ENCODE measurements at places on chromosomes 2 and 18.

DNA sequence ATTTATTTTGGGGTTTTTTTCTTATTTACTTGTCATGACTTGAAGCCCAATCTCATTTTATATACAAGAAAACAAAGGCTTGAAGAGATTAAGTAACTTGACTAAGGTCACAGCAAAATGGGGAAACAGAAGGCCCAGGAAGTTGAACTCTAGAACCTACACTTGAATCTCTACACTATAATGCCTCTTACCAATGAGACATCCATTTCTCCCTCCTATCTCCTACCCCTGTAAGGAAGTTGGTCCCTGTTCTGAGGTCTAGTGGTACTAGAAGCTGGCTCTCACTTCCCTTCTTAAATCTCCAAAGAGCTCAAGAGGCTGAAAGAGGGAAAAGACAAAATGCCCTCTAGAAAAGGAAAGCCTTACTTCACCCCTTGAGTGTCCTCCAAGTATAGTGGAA is 25.5 kb upstream of the IHH start:
- DNase-seq, result no peak

- no peak for DNase-seq
These were observed 155.1 kb downstream of the RND3 start for GRCh38 chr2:150332383-150332782.

GRCh38 chr2:168538534-168538933 is 82.5 kb downstream of the CERS6 start:
- no peak for DNase-seq

DNA sequence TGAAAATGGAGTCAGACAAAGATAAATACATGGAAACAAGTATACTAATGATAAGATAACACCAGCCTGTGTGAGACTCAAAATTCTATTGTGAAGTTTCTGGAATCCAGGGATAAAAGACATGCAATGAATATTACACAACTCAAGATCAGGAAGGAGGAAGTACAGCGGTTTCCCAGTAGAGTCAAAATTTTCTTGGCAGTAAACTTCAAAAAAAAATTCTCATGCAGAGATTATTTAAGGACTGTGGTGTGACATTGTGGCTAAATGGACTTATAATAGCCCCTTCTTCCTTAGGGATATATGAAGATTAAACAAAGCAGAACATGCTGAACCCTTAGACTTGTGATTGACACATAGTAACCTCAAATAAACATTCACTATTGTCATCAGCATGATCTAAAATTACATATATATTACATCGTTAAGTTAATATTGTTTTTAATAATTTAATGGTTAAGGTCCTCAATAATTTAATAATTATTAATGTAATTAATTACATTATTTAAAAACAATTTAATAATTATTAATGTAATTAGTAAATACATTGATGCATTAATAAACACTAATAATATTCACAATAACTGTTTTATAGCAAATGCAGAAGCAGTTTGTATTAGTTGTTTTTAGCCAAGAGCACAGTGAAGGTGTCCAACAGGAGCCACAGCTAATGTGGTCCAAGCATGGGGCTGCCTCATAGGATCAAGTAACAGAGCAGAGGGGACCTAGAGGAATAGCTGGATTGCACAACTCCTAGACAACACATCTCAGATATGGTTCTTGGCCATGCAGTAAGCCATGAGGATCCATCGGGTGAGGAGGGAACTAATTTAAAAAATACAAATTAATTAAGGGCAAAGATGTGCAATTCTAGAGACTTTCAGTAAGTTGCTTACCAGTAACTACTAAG is 77.3 kb downstream of the POLE4 start:
- no peak for DNase-seq

DNA sequence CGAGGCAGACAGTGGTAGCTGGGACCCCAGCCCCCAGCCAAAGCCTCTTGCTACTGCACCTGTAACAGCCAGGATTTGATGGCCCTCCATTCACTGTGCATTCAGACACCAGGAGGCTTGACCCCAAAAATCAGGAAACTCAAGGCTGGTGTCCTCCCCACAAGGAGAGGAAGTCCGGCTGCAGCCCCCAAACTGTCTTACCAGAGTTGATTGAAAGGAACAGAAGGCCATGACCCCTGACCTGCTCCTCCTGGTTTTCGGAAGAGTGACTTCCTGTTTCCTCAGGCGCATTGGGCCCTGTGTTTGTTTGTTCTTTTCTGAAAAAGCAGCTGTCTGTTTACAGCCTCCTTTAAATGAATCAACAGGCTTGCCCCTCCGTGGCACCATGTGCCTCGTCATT is 111.6 kb downstream of the RNF144A start:
- DNase-seq, result no peak

DNA sequence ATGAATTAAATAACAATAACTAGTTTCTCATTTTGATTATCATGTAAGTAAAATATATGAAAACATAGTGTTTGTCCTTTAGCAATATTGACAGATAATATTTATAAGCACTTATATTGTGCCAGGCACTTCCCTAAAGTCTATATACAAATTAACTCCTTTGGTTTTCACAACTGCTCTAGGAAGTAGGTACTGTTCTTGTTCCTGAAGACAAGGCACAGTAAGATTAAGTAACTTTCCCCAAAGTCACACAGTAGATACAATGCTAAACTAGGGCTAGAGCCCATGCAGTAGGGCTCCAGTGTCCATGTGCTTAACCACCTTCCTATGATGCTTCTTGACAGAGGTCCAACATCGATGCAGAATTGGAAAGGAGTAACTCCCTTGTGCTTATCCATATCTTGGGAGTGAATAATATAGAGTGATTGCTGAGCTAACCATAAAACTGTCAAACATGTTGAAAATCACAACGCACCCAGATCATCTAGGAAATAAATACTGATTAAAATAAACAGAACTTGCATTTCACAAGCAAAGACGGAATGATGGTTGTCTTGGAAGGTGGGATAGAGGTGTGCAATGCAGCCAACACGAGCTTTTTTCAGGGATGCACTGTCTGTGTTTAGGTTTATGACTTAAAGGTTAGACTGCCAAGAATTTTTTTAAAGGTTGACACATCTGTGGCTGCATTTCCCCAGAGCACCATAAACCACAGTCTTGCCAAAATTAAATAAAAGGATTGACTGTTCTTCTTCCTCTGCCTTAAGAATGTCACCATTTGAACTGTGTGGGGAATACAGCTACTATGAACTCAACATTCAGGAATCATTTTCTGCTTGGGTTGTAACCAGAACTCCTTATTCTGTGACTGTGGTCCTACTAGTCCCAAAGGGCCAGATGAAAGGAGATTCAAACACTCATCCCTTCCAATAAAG is 80.8 kb downstream of the ANKRD44 start:
- DNase-seq, result no peak

- no peak for DNase-seq
These were observed 707.8 kb upstream of the SALL3 start for GRCh38 chr18:78271790-78272189.
